ENCODE measurements at places on chromosomes 11 and 22.

GRCh38 chr11:65471447-65471891 is 27.4 kb upstream of the MALAT1 start:
- peak; percentile 57 for DNase-seq

DNA sequence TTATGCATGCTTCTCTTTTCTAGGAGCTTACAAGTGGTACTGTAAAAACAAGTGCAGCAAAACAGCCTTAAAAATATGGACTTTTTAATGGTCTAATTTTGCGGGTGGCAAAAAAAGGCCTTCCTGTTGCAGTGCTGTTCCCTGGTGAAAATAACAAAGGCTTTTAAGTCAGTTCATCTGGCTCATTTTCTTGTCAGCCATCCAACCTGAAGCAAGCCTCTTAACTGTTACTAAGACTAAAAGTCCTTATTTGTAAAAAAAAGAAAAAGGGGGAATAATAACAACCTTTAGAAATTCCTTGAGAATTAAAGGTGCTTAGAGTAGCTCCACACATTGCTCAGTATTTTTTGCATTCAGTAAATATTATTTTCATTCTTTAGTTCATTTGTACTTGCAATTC is 200.5 kb upstream of the CHORDC1 start:
- DNase-seq = no peak

DNA sequence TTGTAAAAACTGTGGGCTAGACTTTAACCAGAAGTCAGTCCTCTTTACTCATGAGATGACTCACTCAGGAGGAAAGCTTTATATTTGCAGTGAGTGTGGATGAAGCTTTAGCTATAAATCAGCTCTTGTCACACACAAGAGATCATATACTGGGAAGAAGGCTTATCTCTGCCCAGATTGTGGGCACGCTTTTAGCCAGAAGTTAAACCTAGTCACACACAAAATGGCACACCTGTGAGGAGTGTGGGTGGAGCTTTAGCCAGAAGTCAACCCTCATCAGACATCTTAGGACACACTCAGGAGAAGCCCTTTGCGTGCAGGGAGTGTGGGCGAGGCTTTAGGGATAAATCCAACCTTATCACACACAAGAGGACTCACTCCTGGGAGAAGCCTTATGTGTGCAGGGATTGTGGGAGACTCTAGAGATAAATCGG is 706.9 kb upstream of the LUZP2 start:
- DNase-seq = no peak

GRCh38 chr22:19716041-19716828 is 1.9 kb downstream of the SEPTIN5 start:
- no peak for DNase-seq

DNA sequence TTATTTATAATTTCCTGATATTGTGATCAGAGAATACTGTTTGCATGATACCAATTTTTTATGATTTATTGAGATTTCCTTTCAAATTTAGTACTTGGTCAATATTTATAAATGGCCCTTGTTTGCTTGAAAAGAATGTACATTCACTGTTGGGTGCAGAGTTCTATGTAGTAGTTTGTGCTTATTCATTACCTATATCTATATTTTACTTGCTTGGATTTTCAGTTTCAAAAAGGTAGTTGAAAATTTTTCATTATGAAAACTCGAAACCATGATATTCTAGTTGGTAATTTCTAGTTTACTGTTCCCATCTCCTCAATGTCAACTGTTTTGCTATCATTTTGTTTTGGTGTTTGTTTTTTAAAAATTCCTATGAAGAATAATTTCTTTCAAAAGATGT is 155.7 kb downstream of the AASDHPPT start:
- no peak for DNase-seq

All from caudate nucleus (tissue), 63 donors.